ENCODE measurements at places on chromosomes 3 and 15.

DNA sequence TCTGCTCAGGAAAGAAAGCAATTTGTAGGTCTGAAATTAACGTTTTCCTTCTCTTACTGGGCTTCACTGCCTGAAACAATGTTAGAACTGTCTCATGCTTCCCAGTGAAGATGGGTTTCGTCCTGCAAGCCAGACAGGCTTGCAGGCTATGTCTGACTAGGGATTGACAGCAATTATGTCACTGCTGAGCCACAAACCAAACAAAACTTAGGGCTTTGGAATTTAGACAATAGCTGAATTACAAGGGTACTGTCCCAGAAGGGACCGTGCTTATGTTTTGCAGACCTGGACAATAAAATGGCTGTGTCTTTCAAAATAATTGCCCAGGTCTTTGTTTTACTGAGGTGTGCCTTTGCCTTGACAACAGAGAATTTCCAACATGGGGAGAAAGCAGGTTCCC is 46.3 kb upstream of the CCDC80 start:
- no peak for DNase-seq

- peak; percentile 22 for DNase-seq
Observed at GRCh38 chr3:182909318-182910040, 70.9 kb downstream of the DCUN1D1 start.

GRCh38 chr3:94779699-94780098 is 716.8 kb downstream of the NSUN3 start:
- DNase-seq, result no peak

DNA sequence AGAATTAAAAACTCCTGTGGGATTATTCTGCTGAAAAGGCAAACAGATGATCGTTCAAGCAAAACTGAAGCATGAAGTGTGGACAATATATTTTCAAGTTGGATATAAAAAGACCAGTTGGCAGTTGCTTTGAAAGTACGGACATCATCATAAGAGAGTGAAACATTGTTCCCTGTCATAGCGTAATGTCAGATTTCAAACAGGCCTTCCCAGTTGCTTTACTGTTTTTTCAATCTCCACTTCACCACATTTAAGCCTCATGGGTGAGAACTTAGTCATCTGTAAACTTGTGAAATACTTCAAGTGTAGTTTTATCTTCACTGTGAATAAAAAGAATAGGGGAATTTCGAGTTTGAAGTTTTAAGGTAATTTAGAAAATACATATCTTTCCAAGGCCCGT is 435.1 kb upstream of the CNTN3 start:
- no peak for DNase-seq

- DNase-seq, result no peak
Observed at GRCh38 chr3:81868597-81868996, 107.2 kb upstream of the GBE1 start.

DNA sequence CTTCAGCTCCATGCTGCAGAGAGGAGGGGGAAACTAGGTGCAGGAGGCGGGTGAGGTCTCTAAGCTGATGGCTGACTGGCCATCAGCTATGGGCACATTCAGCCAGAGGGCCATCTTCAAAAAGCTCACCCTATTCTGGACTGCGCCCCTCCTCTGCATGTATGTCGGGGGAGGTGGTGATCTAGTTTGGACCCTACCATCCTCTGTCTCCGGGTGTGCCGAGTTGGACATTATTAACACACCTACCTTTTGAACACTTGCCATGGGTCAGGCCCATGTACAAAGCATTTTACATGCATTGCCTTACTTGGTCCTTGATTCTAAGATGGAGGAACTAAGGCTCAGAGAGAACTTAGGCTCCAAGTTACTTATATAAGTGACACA is 1.4 kb downstream of the NISCH start:
- DNase-seq, result no peak

DNA sequence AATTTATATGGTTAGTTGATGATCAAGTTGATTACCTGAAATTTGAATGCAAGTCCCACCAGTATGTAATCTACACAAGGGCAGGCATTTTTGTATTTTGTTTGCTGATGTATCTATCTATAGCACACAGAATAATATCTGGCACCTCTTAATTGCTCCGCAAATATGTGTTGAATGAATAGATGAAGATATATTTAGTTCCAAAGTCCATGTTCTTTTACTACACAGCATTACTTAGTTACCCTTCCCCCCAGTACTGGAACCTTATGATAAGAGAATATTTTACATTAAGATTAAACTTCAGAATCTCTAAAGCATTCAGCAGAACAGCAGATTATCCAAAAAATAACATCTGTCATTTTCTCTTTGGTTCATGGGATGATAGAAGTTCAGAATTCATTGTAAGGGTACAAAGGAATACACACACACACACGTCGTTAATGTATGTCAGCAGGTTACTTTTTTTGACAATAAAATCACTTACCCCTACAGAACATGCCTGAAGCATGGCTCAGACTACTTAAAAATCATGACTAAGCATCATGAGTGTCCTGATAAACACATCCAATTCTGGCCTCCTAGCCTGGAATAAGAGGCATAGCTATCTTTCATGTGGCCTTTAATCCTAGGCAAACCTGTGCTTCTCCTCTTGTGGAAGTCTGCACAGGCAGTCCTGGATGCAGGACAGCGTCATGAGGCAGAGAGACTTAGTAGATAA is 148.9 kb upstream of the TBC1D5 start:
- DNase-seq, result no peak

DNA sequence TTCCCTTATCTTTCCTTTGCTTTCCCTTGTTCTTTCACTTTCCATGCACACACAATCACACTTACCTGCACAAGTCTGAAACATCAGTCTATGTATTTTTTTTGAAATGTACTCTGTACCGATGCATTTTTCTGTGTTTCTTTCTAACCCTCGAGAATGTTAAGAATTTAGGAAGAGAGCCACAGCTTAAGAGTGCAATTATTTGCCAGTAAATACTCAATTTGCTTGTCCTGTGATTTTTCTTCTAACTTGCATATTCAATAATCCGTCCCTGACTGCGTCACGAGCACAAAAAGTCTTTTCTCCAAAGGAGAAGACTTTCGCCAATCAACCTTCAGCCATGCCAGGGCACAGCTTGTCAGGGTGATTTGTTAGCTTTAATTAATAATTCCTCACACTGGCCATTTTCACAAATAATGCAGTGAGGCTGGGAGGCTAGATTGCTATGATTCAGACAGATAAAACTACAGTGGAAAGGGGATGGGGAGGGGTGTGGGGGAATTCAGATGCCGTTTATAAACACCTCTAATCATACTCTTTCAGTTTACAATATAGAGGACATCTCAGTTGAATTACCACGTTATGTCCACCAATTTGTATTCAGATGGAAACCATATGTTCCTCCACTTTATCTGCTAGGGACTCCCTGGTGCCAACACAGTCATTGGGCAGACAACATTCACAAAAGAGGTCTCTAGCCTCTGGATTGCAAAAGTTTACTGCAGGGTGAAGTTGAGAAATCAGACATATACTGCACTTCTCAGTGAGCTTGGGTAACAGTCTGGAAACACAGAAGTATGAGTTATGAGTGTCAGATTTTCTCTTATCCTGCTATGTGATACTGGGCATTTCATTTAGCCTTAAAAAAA is 388.0 kb downstream of the ZBTB20 start:
- DNase-seq, result no peak

- DNase-seq, result no peak
Observed at GRCh38 chr3:79555655-79556054, 212.1 kb downstream of the ROBO1 start.

GRCh38 chr3:118755253-118755801 is 279.3 kb downstream of the IGSF11 start:
- no peak for DNase-seq

GRCh38 chr3:184773283-184774186 is 38.4 kb upstream of the VPS8 start:
- DNase-seq, result no peak

DNA sequence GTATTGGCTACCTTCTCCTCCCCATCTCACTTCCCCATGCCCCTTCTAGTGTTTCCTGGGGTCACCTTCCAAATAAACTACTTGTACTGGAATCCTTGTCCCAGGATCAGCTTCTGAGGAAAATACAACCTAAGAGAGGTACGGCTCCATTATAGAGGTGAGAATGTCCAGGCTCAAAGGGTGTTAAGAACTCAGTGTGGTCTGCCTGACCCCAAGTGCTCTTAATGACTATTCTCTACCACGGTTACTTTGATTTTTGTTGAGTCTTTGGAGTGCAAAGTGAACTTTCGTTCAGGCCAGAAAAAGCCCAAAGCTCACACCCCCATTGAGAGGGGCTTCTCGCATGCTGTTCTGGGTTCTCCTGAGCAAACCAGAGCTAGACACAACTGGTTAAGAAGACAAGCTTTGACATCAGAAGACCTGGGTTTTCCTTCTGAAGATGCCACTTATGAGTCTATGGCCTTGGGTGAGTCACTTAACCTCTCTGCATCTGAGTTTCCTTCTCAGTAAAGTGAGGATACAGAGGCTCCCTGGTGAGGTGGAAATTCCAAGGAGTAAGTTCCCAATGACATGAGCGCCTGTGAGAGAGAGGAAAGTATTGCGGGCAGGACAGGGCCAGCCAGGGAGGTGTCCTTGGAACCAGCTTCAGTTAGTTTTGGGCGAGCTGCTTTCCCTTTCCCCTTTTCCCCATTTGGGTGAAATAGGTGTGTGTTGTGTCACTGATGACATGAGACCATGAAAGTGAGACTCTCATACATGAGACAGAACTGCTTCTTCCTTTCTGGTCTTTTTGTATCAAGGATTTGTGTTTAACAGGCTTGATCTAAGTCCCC is 475.0 kb upstream of the PROK2 start:
- peak; percentile 22 for DNase-seq

- DNase-seq, result no peak
Observed at GRCh38 chr3:193317682-193318300, 60.8 kb downstream of the ATP13A5 start.

- no peak for DNase-seq
Observed at GRCh38 chr3:159669766-159670165, 318.9 kb upstream of the IL12A start.

GRCh38 chr3:94070341-94070911 is 7.6 kb downstream of the NSUN3 start:
- DNase-seq, result peak; percentile 21

DNA sequence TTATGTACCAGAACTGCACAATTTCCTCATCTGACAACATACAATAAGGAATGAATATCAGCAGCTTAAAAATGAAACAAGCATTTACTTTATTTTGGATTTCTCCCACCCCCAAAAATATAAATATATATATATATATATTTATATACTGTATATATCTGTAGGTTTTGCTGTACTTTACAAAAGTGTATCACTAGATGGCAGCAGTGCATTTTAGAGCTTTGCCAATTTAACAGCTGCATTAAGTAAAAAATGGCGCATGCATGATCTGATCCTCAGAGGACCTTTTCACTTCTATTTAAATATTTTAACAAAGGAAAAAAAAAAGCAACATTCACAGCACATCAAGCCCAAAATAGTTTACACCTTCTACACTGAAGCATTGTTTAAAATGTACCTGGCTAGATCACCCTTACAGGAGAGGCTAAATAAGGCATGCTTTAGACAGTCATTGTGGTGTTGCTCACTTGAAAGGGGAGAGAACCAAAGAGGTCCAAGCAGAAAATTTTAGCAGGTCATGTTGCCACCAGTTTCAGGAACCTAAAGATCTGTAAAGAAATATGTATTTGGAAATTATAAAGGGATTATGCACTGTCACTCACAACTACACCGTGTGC is 72.6 kb downstream of the NPTN start:
- peak; percentile 32 for DNase-seq

- no peak for DNase-seq
Observed at GRCh38 chr3:24374801-24375200, 119.8 kb downstream of the THRB start.

DNA sequence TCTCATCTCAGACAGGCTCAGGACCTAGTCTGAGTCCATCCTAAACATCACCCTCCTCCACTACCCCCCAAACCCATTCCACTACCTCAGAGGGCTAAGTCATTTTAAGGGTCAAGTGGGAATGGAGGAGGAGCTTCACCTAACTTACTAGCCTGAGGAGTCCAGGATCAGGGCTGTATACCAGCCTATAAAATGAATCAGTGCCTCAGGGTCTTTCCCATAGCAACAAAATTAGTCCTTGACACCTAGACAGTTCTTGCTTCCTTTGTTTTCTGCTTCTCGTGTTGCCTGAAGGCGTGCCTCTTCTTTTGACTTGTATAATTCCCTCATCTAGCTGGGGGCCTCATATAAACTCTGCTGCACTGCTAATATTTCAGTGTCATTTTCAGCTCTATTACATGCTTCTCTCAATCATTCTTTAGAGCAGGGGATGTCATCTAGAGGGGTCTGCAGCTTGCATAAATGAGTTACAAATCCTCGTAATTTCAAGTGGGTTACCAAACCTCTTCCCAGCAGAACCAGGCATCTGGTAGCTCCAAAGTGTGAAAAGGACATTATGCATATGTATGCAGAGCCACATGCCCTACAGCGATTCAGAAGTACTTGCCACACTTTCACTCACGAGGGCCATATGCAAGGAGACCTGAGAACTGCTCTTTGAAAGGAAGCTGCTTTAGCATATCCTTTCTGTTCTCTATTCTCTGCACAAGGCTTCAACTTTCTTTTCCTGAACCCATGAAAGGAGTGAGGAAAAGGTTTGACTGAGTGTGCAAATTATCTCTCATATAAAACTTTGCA is 311.7 kb upstream of the SEMA6D start:
- no peak for DNase-seq

DNA sequence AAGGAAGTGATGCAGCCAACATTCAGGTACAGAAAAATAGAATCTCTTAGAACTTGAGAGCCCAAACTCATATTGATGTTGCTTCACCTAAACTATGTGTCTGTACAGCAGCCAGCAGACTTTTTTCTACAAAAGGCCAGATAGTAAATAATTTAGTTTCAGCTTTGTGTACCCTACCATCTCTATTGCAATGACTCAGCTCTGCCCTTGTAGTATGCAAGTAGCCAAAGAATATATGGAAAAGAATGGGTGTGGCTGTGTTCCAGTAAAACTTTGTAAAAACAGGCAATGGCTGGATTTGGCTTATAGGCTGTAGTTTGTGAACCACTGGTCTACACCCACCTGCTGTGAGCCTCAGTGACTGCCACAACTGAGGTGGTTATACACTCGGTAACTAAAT is 392.5 kb upstream of the RARB start:
- no peak for DNase-seq

- no peak for DNase-seq
Observed at GRCh38 chr3:22372292-22373062, 621.5 kb upstream of the ZNF385D start.

DNA sequence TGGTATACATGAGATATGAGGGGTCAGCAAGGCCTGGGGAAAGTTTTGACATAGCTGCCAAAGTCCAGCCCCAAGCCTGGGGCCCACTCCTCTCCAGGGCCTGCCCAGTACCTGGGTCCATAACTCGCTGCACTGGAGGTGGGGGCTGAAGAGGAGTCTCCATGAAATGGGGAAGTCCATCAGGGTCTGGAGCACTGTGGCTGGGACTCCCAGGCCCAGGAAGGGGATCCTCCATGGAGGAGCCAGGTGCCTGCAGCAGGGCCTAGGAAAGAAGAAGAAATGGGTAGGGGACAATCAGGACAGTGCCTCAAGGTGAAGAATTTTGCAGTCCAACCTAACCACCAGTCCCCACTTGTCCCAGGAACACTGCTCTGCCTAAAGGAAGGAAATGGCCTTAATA is 8.2 kb downstream of the GORASP1 start:
- DNase-seq, result no peak

GRCh38 chr3:49899815-49900214 is 3.9 kb downstream of the MST1R start:
- no peak for DNase-seq

GRCh38 chr3:150409512-150410310 is 1.6 kb downstream of the TSC22D2 start:
- DNase-seq, result peak; percentile 81
